ENCODE measurements at places on chromosomes 5 and 9.

- no peak for DNase-seq
Observed at GRCh38 chr9:3856592-3856991, 330.8 kb upstream of the RFX3 start.

GRCh38 chr5:81038495-81038894 is 78.3 kb downstream of the RASGRF2 start:
- DNase-seq: no peak

- DNase-seq: no peak
Observed at GRCh38 chr5:56230576-56230975, 2.6 kb downstream of the ANKRD55 start.

- DNase-seq: no peak
Observed at GRCh38 chr5:10420932-10421331, 20.7 kb upstream of the ROPN1L start.

- DNase-seq: no peak
Observed at GRCh38 chr5:128358826-128359225, 179.2 kb downstream of the FBN2 start.

DNA sequence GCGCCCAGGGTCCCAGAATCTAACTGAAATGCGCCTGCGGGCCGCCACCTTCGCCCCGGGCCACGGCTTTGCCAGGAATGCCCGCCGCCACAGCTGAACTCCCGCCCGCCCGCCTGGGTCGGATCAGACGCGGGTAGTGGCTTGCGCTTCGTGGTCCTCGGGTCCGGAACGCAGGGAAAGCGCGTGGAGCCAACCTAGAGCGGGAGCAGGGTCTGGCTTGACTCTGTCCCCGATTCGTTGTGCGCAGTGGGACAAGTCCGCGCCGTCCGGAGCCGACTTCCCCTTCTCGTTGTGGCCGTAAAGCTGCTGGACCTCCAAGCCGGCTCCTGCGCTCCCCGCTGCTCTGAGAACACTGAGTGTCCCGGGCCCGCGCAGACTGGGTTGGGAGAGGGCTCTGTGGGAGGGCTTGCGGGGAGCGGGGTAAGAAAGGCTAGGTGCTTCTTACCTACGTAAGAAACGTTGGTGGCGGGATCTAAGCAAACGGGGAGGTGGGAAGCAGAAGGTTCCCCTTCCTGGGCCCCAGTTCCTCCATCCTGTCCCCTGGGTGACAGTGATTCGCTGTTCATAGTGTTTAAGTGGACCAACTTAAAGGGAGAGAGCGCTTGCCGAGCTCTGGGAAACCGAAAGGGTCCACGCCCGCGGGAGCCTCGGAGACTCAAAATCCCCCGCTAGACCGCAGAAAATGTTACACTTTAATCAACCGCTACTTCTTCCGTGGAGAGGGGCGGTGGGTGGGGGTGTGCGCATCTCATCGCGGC is 4.4 kb upstream of the FOXE1 start:
- DNase-seq: peak; percentile 62

DNA sequence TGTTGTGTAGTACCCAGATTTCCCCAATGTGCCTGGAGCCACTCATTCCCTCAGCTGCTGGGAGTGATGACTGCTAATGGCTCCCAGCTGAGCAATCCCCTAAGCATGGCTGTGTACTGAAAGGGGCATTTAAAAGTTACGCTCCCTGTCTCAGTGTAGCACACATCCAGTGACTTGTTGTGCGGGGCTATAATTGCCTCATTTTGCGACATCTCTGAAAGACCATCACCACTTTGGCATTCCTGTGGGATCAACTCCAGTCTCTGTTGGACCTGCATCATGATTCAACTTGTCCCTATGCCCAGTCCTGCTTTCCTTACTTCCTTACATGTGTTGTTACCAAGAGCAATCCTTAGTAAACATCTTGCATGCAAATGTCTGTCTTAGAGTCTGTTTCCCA is 201.2 kb upstream of the MPDZ start:
- DNase-seq: no peak

GRCh38 chr9:81716409-81716808 is 27.1 kb upstream of the TLE1 start:
- no peak for DNase-seq

GRCh38 chr9:33264003-33264472 is 470 bp downstream of the BAG1 start:
- DNase-seq: no peak

- DNase-seq: no peak
Observed at GRCh38 chr9:79686381-79687130, 114.8 kb downstream of the TLE4 start.

DNA sequence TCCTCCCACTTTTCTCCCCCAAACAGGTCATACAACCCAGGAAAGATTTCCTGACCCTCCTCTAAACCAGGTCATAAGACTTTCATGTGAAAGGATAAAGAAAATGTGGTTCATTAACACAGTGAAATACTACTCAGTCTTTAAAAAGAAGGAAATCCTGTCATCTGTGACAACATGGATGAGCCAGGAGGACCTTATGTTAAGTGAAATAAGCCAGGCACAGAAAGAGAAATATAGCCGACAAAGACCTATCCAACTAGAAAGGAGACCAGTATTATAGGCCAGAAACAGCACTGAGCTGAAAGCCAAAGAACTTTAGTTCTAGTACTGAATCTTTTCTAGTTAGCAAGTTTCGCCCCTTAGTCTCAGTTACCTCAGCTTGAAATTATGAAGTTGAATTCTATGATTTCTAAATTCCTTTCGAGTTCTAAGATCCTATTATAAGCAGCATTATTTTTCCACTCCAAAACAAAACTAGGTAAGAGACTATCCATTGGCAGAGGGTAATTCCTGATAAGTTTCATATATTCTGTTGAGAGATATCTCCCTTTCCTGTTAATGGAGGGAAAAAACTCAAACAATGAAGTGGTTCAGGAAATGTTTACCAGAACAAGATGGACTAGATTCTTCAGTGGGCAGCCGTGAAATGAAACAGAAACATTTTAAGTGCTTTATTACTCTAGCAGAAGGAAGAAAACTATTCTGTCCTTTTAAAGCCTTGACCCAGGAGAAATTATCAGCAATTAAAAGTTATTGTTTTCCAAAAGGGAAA is 42.5 kb downstream of the GNA14 start:
- no peak for DNase-seq

DNA sequence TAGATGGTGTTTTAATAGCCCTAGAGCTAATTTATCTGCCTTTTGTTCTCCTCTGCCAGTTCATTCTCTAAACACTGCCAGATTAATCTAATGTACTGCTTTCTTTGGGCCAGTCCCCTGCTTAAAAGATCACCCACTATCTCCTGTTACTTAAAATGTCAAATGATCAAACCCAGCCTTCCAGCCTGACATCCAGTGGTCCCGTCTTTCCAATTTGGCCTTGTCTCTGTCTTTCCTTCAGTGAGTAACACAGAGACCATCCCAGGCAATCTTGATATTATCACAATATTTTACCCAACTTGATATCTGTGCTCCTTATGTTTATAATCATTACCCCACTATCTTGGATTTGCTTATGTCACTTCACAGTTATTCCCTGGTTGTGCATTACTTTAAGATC is 12.0 kb downstream of the PRR16 start:
- DNase-seq: no peak

Data from H7 (cell line).